H9 (cell line): ENCODE measurements at places on chromosomes 16 and 17. TPM values are rescaled to one million over a fixed set of nuclear protein-coding genes. Genes with fewer than 3 reads are reported as not detected.

CSH2 gene
- not detected in 2 replicates for total RNA-seq

CDH11 gene
- total RNA-seq = 4.9 and 5.4 TPM in 2 replicates

SNX20 gene
- not detected in 2 replicates for total RNA-seq

RUSF1 gene
- 33.4 and 33.6 TPM in 2 replicates for total RNA-seq

DNAH9 gene
- 0.22 and 0.24 TPM in 2 replicates for total RNA-seq

EVI2A gene
- not detected in 2 replicates for total RNA-seq

HOXB3 gene
- total RNA-seq = not detected in 2 replicates

TBC1D3E gene
- total RNA-seq = not detected in 2 replicates

SP6 gene
- total RNA-seq = 0.90 and 0.92 TPM in 2 replicates

GRCh38 chr16:83215406-83216001, 588.7 kb downstream of the CDH13 start:
- H3K36me3 ChIP-seq = peaks cover 4% of the 10 kb centered on the region; the same call in 1 of the 2 replicates
- H3K27me3 ChIP-seq = no peaks in the 10 kb centered on the region
- no peak overlapping the region for H3K27ac ChIP-seq

DNA sequence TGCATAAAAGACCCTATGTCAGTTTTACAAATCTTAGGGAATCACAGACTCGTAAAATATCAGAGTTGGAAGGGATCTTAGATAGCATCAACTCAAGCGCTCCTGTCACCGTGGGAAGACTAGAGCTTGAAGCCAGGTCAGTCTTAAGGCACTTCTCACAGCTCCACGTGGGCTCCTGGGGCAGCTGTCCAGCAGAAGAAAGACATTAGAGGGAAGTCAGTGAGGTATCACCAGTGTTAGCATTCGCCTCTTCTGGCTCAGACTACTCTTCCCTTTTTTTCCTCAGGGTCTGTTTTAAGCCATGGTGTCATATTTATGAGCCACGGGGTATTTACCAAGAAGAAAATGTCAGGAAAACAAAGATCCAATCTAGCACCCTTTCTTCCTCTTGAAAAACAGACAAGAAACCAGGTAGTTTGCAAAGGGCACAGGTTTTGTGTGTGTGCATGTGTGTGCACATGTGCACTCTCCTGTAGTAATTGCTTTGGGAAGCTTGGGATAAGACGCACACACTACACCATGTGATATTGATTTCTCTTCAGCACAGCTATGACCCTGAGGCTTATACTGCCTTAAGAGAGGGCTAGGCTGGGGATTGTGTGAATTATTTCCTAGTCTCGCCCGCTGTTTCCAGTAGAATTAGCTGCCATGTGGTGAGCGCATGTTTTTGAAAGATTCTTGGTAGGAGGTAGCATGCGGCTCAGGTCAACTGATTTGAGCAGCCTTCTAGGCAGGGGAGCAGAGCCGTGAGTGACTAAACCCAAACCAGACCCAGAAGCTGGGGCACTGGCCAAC, 61.0 kb upstream of the ELAC2 start:
- H3K27me3 ChIP-seq = no peaks in the 10 kb centered on the region
- no peak overlapping the region for H3K27ac ChIP-seq
- H3K4me3 ChIP-seq = no peak overlapping the region
- H3K36me3 ChIP-seq = no peaks in the 10 kb centered on the region; the same call in 2 of the 3 replicates
- no peaks in the 10 kb centered on the region for H3K4me1 ChIP-seq
- no peak for DNase-seq

GRCh38 chr16:74201576-74201975, 95.0 kb upstream of the PSMD7 start:
- no peak overlapping the region for H3K4me3 ChIP-seq
- no peak overlapping the region for H3K27ac ChIP-seq
- H3K27me3 ChIP-seq = no peaks in the 10 kb centered on the region
- no peak for DNase-seq
- no peaks in the 10 kb centered on the region for H3K4me1 ChIP-seq
- no peaks in the 10 kb centered on the region for H3K36me3 ChIP-seq

GRCh38 chr17:33847900-33848299, 407.2 kb upstream of the CCL2 start:
- H3K36me3 ChIP-seq = no peaks in the 10 kb centered on the region
- no peaks in the 10 kb centered on the region for H3K4me1 ChIP-seq
- no peak overlapping the region for H3K4me3 ChIP-seq

- H3K4me3 ChIP-seq = no peak overlapping the region
- no peaks in the 10 kb centered on the region for H3K36me3 ChIP-seq
- no peak for DNase-seq
- peaks cover 40% of the 10 kb centered on the region for H3K27me3 ChIP-seq
- H3K4me1 ChIP-seq = 0 out of 2 replicates have a peak, but pooled peaks cover 3% of the 10 kb centered on the region
Observed at GRCh38 chr16:6863135-6863534, 469.5 kb upstream of the RBFOX1 start.

- no peak overlapping the region for H3K4me3 ChIP-seq
- H3K4me1 ChIP-seq = no peaks in the 10 kb centered on the region
- no peaks in the 10 kb centered on the region for H3K36me3 ChIP-seq
- no peak overlapping the region for H3K27ac ChIP-seq
- no peaks in the 10 kb centered on the region for H3K27me3 ChIP-seq
- DNase-seq = no peak
Observed at GRCh38 chr17:34307110-34307509, 12.1 kb upstream of the CCL8 start.

DNA sequence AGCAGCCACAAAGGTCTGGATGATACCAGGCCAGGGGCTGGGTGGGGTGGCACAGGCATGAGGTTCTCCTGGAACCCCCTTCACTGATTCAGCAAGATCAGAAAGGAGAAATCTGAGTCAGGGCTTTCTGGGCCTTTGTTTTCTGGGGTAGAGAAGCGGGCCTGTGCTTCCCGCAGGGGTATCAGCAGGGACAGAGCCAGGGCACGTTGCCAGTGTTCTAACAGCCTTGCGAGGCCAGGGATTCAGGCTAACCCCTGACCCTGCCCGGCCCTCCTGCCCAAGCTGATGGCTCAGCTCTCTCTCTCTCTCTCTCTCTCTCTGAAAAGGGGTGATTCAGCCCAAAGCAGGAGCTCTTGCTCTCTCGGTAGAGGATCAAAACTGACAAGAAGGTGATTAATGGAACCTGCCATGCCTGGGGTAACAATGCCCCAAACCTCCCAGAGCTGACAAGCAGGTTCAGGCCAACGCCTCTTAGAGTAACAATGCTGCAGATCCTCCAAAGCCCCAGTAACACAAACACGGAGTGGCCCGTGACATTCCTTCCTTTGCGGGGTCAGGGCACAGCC, 2.0 kb upstream of the KRT13 start:
- H3K27ac ChIP-seq = no peak overlapping the region
- no peaks in the 10 kb centered on the region for H3K36me3 ChIP-seq
- H3K4me1 ChIP-seq = 0 out of 2 replicates have a peak, but pooled peaks cover 3% of the 10 kb centered on the region

- peaks cover 32% of the 10 kb centered on the region for H3K36me3 ChIP-seq
- H3K4me1 ChIP-seq = no peaks in the 10 kb centered on the region
- H3K27ac ChIP-seq = no peak overlapping the region
- no peak overlapping the region for H3K4me3 ChIP-seq
Observed at GRCh38 chr16:63998-64913, 8.2 kb downstream of the RHBDF1 start.

- DNase-seq = no peak
- no peaks in the 10 kb centered on the region for H3K4me1 ChIP-seq
- H3K4me3 ChIP-seq = no peak overlapping the region
- no peaks in the 10 kb centered on the region for H3K36me3 ChIP-seq
Observed at GRCh38 chr17:10041916-10042588, 137.0 kb upstream of the RCVRN start.

GRCh38 chr17:32927724-32928585, at the start of gene TMEM98:
Gene TMEM98 (plus strand): TSS chr17:32928153. CDS start chr17:32931529, 3,376 bp downstream.
- H3K36me3 ChIP-seq = peaks cover 17% of the 10 kb centered on the region
- H3K4me3 ChIP-seq = peak within 1 kb of the TSS; percentile 73
- H3K4me1 ChIP-seq = peaks cover 7% of the 10 kb centered on the region; the same call in 1 of the 2 replicates
- H3K27ac ChIP-seq = no peak within 1 kb of the TSS

- DNase-seq = peak; percentile 37
- peaks cover 10% of the 10 kb centered on the region for H3K36me3 ChIP-seq
- no peak overlapping the region for H3K4me3 ChIP-seq
- no peaks in the 10 kb centered on the region for H3K27me3 ChIP-seq
- H3K27ac ChIP-seq = no peak overlapping the region
Observed at GRCh38 chr16:52252680-52253079, 294.3 kb downstream of the TOX3 start.

DNA sequence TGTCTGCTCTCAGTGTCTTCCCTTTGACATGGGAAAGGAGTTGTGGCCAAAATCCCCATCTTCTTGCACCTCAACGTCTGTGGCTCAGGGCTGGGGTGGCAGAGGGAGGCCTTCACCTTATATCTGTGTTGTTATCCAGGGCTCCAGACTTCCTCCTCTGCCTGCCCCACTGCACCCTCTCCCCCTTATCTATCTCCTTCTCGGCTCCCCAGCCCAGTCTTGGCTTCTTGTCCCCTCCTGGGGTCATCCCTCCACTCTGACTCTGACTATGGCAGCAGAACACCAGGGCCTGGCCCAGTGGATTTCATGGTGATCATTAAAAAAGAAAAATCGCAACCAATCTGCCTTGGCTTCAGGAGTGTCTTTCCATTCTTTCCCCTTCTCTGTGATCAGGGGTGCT, 918 bp upstream of the MRM1 start:
- H3K36me3 ChIP-seq = peaks cover 30% of the 10 kb centered on the region
- no peaks in the 10 kb centered on the region for H3K4me1 ChIP-seq
- H3K4me3 ChIP-seq = peak overlapping the region; percentile 84

DNA sequence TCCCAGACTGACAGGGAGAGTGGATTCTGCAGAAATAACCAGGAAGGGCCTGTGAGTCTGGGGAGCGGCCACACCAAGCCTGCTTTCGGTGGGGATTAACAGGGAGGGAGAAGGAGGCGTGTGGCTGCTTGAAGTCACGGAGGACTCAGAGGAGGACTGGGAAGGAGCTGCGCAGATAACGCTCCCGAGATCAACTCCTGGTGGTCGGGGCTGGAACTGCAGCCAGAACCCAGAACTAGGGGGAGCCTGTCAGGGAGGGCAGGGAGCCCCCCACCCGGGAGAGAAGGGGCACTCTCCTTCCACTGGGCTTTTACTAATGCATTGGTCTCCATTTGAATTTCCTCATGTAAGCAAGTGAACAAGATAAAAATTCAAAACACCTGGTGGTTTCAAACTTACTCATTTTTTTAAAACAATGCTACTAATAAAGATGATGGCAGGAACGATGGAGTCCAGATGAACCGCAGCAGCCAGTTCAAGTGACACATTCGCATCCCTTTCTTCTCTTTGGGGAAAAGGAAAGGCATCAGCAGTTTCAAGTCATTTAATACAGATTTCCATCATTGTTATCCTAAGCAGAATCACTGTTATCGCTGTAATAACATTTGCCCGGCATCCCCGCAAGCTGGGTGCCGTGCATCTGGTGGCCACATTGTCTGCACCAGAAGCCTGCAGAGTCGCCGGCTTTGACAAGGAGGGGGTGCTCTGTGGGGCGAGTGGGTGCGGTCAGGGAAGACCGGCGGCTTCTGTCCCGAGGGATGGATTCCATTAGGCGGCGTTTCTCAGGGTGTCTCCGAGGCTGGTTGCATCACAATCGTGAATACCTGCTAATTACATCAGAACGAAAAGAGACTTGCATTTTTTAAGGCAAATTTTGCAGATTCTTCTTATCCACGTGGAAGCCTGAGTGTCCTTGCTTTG, 183.0 kb downstream of the FOXL1 start:
- no peak overlapping the region for H3K4me3 ChIP-seq
- no peak overlapping the region for H3K27ac ChIP-seq
- H3K4me1 ChIP-seq = peaks cover 7% of the 10 kb centered on the region; the same call in 1 of the 2 replicates

DNA sequence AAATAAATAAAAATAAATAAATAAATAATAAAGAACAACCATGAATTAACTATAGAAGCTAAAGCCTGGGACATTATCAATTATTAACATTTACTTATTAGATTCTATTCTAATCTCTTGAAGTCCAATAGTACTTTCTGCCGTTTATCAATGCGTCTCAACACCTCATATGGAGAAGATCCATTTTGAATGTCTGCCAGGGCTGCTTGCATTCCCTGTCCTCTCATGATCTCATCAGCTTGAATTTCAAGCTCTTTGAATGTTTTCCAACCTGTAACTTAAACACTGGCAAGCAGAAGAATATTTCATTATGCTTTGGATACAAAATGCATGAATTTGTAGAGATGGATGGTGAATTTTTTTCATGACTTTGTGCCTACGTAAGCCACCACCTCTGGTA, 191.9 kb upstream of the ANKFN1 start:
- H3K36me3 ChIP-seq = no peaks in the 10 kb centered on the region
- H3K27me3 ChIP-seq = no peaks in the 10 kb centered on the region
- H3K4me1 ChIP-seq = no peaks in the 10 kb centered on the region
- H3K4me3 ChIP-seq = no peak overlapping the region

- DNase-seq = peak; percentile 67
- peaks cover 35% of the 10 kb centered on the region for H3K36me3 ChIP-seq
- peak overlapping the region; percentile 87 for H3K4me3 ChIP-seq
- H3K27me3 ChIP-seq = peaks cover 9% of the 10 kb centered on the region; the same call in 1 of the 2 replicates
- H3K4me1 ChIP-seq = no peaks in the 10 kb centered on the region
Observed at GRCh38 chr16:89720551-89720812, 216 bp downstream of the VPS9D1 start.

DNA sequence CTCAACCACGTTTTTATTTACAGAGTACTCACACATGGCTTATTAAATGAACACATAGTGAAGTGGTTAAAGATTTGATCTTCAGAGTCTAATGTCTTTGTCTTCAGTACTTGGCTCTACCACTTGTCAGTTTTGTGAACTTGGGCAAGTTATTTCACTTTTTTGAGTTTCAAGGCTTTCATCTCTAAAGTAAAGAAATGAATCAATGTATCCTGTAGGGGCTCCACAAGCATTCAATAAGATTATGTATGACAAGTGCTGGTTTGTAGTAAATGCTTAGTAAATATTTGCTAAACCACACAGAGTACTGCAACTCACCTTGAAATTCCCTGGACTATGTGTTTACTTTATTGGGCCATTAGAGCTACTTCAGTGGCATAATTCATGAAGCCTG, 446.0 kb upstream of the GOT2 start:
- H3K36me3 ChIP-seq = no peaks in the 10 kb centered on the region; the same call in 2 of the 3 replicates
- no peaks in the 10 kb centered on the region for H3K4me1 ChIP-seq
- no peak overlapping the region for H3K27ac ChIP-seq

DNA sequence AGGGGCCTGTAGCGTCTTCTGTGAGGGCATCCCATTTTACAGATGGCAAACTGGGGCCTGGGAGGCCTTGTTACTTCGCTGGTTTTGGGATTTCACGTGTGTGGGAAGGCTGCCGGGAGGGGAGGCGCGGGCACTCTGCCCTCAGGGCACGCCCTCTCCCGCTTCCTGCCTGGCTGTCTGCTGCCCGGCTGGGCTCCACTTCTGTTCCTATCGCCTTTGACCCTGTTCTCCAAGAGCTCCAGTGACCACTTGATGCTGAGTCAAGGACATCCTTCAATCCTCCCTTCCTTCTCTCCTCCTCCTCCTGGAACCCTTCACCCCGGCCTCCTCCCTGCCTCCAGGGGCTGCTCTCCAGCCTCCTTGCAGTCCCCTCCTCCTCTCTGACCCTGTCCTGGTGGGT, 16.0 kb downstream of the SPNS3 start:
- no peak overlapping the region for H3K27ac ChIP-seq
- H3K4me3 ChIP-seq = no peak overlapping the region
- no peaks in the 10 kb centered on the region for H3K36me3 ChIP-seq
- no peak for DNase-seq

DNA sequence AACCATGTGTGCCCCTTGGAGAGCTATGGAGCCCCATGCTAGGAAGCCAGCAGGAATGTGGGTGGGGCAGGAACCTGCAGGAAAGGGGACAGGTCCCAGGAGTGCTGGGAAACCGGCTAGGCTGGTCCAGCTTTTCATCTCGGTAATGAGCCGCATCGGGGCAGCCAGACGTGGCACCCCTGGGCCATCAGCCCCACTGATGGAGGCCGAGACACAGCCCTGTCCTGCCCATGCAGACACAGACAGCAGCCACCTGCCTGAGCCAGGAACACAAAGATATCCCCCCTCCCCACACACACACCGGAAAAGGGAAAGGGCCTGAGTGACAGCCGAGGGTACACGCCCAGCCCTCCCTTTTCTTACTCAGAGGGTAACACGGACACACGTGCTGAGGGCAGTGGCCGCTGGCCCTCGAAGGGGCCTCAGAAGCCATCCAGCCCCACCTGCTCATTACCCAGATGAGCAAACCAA, 18.1 kb downstream of the PPL start:
- no peaks in the 10 kb centered on the region; the same call in 1 of the 2 replicates for H3K4me1 ChIP-seq
- peak; percentile 58 for DNase-seq
- no peak overlapping the region for H3K27ac ChIP-seq
- no peaks in the 10 kb centered on the region for H3K27me3 ChIP-seq
- H3K4me3 ChIP-seq = no peak overlapping the region
